ENCODE measurements at places on chromosomes 11 and 22.

DNA sequence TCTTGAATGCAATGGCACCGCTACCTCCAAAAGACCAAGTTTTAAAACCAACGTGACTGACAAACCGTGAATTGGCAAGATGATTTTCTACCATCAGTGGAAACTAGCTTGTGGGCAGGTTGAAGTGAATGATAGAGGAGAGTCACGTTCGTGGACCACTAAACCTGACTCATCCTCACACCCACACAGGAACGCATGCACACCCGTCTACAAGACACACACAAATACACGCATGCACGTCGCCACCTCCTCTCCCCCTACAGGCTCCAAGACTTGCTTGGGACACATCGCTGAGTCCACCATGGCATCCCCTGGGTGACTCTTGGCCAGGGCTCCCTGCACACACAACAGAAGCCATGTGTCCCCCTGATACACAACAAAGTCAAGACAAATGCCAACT lies 14.4 kb downstream of the TMPRSS6 start:
- no peak for DNase-seq

GRCh38 chr22:50009765-50010675 lies 2.5 kb downstream of the IL17REL start:
- no peak for DNase-seq

- no peak for DNase-seq
Observed at GRCh38 chr22:44427611-44428470, 70.2 kb downstream of the RTL6 start.

DNA sequence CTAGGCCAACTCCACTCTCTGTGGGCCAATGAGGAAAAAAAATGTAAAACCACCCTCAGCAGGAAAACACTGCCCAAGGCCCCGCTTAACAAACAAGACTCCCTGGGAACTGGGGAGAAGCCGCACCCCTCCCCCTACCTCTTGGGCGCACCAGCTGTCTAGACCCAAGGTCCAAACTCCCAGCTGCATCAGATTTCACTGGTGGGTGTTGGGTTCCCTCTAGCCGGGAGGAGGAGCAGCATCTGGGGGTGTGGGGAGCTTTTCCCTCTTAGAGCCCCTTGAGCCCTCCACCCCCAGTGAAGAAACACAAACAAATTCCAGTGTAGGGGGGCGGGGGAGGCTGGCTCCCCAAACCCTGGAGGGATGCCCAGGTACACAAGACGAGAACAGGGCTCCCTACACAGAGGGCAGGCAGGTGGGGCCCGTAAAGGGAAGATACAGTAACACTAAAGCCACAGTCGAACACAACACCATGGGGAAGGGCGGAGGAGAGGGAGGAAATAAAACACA lies 64.9 kb downstream of the NECTIN1 start:
- no peak for DNase-seq

DNA sequence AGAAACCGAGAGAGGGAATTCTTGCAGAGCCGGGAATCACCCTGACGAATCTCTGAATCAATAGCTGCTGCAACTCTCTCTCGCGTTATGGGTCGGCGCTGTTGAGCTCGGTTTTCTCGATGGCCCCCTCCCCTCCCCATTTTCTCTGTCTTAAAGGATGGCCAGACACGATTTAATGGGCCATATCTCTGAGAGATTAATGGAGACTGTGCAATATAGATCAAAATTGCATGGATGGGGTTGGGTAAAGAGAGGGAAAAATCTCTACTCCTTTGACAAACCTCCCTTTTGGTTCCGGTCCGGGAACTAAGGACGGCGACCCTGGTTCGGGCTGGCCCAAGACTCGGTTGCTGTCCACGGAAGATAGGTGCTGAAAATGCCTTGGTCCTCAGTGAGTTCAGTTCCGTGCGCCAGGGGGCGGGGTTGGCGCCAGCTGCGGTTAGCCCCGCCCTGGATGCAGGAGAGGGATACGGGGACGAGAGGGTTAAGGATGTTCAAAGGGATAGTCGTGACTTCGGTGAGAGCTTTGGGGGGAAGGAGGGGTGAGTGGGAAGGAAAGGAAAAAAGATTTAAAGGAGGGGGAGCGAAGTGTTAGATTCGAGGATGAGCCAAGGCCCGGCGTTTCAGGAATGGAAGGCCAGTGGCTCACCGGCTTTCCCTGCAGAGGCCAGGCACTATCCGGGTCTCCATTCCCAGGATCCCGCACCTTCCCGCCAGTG lies 103.6 kb upstream of the HSD17B12 start:
- DNase-seq: peak; percentile 34

GRCh38 chr11:117678658-117679406 lies 118.2 kb downstream of the DSCAML1 start:
- DNase-seq: no peak

DNA sequence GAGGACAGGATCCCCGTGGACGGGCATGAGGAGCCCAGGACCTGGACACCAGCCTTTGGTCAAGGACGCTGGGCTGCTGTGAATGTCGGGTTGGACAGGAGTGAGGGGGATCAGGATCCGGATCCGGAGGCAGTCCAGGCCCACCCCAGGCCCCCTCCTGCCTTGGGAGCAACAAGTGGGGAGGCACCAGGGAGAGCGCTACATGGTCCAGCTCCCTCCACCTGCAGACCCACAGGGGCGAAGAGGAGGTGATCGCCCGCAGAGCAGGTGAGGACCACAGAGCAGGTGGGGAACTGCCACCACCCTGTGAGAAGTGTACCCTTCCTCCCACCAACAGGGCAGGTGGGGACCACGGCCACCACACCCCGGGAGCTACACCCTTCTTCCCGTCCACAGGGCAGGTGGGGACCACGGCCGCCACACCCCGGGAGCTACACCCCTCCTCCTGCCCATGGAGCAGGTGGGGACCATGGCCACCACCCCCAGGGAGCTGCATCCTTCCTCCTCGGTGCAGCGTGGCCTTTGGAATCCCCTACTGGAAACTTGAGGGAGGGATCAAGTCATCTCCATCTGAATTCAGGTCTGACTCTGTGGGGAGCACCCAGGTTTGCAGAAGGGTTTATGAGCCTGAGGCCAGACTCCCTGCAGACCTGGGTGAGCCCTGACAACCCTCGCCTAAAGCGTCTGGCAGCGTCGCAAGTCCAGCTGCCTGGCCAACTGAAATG lies 141.0 kb downstream of the BRD1 start:
- no peak for DNase-seq

DNA sequence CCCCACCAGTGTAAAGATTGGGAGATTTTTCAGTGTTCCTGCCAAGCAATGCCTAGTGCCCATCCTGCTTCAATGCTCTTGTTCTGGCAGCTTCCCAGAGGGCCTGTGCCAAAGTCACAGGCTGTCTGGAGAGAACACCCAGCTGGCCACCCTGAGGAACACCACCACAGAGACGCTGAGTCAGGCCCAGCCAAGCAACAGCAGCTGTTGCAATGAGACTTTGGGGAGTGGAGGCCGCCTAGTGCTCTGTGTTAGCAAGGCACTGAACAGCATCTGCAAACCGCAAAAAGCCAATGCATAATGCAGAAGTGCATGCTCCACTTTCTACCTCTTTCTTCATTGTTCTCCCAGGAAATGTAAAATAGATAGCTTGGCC lies 168.1 kb downstream of the NXPE2 start:
- DNase-seq: no peak

DNA sequence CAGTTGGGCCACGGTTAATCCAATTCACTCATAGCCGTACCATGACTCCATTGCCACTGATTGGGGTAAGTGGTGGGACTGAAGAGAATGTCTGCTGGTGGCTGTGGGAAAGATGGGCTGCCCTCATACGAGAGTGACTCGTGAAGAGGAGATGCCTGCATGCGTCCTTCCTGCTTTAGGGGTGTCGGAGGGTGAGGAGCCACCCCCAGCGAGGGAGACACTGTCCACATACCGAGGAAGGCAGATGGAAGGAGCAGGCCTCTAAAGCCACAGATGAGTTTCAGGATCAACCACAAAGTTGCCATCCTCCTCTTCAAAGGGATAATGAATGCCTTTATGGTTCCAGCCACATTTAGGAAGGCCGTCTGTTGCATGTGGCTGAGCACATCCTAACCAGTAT lies 83.2 kb downstream of the GRIK4 start:
- DNase-seq: no peak

GRCh38 chr11:31060880-31061279 lies 308.7 kb downstream of the DCDC1 start:
- DNase-seq: no peak

DNA sequence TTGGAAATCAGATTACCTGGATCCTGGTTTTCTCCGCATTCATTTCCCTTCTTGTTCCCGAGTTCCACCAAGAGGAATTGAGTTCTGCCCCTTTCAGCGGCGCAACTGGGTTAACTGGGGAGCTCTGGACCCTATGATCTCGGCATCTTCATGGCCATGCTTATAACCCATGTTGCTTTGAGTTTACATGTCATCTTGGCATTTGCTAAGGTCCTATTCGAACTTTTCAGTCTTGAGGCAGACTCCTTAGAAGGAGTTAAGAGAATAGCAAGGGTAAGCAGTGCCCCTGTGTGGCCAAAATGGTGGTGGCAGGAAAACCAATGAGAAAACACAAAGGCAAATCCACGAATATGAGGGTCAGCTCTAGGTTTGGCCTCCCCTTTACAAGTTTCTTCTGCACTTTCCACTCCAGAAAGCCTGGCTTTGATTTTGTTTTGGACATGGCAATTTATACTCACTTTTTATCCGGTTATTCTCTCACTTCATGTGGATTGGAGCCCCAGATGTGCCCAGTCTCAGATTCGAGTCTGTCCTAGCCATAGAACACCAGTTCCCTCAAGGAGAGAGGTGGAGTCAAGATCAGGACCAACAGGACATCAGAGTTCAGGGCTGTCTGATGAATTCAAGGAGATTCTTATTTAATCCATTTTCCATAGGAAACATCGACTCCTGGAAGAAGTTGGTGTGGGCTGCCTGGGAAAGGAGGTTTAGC lies 55.3 kb upstream of the FBXO3 start:
- DNase-seq: peak; percentile 32

GRCh38 chr11:83764643-83765042 lies 478.5 kb upstream of the CCDC90B start:
- DNase-seq: no peak

GRCh38 chr22:19058713-19059451 lies 63.3 kb downstream of the DGCR2 start:
- no peak for DNase-seq

- no peak for DNase-seq
Observed at GRCh38 chr22:49629586-49630447, 197.9 kb downstream of the BRD1 start.

GRCh38 chr11:41895081-41895480 lies 435.6 kb upstream of the LRRC4C start:
- DNase-seq: no peak

DNA sequence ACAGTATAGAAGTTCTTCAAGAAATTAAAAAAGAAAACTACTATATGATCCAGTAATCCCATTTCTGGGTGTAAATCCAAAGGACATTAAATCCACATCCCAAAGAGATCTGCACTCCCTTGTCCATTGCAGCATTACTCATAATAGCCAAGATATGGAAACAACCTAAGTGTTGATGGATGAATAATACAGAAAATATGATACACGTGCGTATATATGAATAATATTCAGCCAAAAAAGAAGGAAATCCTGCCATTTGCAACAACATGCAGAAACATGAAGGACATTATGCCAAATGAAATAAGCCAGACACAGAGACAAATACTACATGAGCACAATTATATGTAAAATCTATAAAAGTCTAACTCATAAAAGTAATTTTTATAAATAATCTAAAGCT lies 306.3 kb upstream of the ANO3 start:
- DNase-seq: no peak

DNA sequence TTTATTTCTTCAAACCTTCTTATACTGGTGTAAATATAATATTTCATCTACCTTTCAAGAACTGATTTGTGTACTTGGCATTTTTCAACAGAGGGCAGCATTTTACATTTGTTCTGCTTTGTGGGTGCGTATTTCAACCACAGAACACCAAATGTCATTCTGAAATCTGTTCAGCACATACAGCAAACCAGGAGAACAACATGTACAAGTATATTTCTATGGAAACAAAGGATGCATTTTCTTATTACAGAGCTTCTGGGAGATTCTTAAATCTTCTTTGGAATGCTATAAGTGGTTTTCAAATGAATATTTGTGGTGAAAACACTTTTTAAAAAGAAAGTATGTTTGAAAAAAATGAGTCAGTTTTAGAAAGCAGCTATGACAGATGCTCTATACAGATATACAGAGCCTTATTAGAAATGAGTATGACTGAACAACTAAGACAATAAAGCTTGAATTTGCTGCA lies 946.0 kb downstream of the FAM181B start:
- no peak for DNase-seq

- DNase-seq: no peak
Observed at GRCh38 chr11:120336641-120337354, 585 bp downstream of the ARHGEF12 start.

DNA sequence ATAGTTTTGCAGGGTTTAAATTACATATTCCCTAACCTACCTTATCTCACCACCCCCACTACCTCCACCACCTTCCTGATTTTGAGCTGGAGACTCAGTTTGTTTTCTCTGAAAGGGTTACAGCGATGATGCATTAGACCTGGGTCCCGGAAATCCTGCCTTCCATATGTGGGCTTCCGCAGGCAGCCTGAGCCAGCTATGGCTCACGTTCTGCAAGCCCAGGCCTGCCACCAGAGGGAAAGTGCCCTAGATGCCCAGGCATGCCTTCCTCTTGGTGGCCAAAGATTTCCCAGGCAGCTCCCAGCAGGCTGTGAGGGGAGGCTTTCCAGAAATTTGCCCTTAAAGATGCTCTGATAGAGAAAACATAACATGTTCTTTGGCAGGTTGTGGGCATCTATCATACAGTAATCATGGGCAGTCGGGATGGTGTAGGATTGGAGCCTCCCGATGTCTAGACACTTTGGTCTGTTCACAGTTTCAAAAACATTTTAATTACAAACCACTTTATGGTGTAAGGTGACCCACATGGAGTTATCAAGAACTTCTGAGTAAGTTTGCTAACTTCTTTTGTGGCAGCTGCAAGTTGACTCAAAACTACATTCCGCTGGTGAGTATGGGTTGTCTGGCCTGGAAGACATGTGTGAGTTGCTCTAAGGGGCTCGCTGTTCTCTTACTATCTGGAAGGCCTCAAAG lies 79.3 kb downstream of the MICAL2 start:
- DNase-seq: no peak

DNA sequence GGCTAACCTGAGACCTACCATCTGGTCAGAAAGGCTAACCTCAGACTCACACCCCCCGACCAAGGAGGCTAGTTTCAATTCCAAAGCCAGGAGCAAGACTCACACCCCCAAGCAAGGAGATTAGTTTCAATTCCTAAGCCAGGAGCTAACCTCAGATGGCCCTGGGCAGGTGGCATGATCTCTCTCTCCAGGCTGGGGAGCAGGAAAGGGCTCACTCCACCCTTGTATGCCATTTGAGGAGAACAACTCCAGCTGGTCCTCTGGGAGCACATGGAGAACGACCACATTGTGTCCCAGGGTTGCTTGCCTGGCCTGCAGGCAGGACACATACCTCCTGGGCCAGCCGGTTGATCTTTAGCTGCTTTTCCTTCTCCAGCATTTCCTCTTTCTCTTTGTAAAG lies 32.6 kb downstream of the USH1C start:
- no peak for DNase-seq

DNA sequence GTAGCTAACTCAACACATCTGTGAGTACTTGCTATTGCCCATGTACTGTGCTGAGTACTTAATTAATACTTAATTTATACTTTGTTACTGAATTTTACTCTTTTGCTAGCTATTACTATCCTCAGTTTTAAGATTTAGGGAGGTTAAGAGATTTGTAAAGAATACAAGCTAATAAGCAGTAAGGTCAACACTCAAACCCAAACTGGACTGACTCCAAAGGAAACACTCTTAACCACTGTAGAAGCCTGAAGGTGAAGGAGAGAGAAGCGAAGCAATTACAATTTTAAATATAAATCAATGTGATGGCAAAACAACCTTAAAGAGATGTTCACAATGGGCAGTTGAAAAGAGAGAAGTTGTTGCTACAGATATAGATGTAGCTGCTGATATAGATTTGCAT lies 204.5 kb downstream of the GUCY1A2 start:
- no peak for DNase-seq

- no peak for DNase-seq
Observed at GRCh38 chr11:575313-575995, 816 bp upstream of the PHRF1 start.
